ENCODE measurements at places on chromosomes 1 and 21. TPM values are rescaled to one million over a fixed set of nuclear protein-coding genes. Genes with fewer than 3 reads are reported as not detected.

GRCh38 chr1:48069662-48070395 lies 72.6 kb upstream of the TRABD2B start:
- DNase-seq: no peak

GRCh38 chr1:40315239-40315794 lies 1.8 kb downstream of the COL9A2 start:
- peak; percentile 56 for DNase-seq

DNA sequence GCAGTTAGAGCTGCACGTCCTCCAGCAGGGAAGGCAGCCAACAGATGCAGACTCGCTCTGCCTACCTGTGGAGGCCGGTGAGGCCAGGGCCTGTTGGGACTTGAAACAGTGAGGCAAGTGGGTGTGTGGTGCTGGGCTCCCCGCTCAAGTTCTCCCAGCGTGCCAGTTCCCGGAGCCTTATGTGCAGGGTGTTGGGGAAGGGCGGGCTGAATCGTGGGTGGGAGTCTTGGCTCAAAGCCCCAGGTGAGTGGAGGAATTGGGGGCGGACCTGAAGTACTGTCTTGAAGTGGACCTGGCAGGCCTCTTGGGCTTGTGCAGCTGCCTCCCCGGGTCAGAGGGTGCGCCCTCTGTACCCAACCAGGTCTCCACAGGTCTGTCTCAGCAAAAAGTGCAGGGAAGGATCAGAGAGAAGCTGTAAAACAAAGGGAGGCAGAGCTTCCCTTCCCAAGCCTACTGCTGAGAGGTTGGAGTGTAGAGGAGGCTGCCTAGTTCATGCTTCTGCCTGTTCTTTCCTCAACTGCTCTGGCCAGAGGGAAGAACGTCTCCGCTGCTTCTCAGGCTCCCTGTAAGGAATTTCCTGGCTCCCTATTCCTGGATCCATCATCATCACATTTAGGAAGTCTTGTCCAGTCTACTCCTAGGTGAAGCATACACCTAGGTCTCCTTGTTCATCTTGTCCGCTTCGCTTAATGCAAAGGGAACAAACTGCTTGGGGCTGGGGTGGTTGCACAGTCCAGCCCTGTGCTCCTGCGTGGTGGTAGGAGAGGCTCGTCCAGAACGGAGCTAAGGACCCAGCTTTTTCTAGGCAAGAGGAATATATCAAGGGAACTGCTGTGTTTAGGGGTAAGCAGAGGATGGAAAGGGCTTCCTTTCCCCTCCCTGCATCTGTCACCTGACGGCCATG lies 14.9 kb downstream of the UTP11 start:
- DNase-seq: peak; percentile 93

DNA sequence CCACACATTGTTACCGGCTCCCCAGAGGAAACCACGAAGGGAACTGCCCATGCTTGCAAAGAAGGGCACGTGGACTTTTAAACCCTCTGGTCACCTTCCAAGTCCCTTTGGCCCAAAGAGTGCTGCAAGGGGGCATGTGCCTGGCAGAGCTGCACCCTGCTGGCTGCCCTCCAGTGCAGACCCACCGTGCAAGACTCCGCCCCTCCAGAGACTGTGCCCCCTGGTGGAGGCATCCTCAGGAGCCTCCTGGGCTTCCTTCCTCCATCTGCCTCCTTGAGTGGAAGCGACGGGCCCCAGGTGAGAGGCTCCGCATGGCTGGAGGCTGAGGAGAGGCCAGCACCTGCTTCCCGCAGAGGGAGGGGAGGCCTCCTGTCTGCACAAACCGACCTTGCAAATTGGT lies 100.6 kb downstream of the CRYAA start:
- DNase-seq: no peak

DNA sequence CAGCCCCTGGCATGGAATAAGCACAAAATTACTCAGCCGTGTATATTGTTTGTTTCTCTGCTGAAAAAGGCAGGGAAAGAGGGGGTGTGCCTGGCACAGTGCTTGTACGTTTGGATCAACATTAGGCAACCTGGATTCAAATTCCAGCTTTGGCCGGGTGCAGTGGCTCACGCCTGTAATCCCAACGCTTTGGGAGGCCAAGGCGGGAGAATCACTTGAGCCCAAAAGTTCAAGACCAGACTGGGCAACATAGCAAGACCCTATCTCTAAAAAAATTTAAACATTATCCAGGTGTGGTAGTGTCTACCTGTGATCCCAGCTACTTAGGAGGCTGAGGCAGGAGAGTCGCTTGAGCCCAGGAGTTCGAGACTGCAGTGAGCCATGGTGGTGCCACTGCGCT lies 152.9 kb upstream of the TMEM51 start:
- DNase-seq: no peak

DNA sequence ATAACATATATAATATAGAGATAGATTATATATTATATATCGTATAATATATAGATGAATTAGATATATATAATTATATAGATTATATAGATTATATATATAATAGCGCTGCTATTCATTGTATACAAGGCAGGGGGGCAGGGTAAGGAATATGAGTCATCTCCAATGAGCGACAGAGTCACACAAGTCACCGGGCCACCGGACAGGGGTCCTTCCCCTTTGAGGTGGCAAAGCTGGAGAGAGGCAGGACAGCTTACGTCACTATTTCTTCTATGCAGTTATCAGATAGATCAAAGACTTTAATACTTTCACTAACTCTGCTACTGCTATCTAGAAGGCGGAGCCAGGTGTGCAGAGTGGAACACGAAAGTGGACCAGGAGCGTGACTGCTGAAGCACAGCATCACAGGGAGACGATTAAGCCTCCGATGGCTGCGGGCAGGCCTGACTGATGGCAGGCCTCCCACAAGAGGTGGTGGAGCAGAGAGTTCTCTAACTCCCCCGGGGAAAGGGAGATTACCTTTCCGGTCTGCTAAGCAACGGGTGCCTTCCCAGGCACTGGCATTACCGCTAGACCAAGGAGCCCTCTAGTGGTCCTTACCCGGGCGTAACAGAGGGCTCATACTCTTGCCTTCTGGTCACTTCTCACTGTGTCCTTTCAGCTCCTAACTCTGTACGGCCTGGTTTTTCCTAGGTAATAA lies 2154.7 kb downstream of the MRPL39 start:
- no peak for DNase-seq

GRCh38 chr21:38742580-38743260 lies 63.0 kb upstream of the ETS2 start:
- no peak for DNase-seq

GRCh38 chr21:33255404-33255803 lies 10.8 kb upstream of the IL10RB start:
- DNase-seq: no peak

DNA sequence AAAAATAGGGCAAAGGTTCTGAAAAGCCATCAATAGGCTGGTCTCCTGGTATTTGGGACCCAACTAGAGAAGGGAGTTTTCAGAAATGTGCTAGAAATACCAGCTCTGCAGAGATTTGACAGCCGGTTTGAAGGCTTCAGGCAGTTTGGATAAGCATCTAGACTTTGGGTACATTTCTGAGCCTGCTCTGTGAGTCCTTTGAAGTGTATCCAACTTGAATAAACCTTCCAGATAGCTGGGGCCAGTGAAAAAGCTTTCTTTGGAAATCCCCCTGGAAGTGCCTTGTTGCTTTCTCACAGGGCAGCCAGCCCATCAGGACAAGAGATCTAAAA lies 6.4 kb upstream of the PEF1 start:
- no peak for DNase-seq

- no peak for DNase-seq
Measured at GRCh38 chr1:239771550-239771949, 320.1 kb upstream of the FMN2 start.

DNA sequence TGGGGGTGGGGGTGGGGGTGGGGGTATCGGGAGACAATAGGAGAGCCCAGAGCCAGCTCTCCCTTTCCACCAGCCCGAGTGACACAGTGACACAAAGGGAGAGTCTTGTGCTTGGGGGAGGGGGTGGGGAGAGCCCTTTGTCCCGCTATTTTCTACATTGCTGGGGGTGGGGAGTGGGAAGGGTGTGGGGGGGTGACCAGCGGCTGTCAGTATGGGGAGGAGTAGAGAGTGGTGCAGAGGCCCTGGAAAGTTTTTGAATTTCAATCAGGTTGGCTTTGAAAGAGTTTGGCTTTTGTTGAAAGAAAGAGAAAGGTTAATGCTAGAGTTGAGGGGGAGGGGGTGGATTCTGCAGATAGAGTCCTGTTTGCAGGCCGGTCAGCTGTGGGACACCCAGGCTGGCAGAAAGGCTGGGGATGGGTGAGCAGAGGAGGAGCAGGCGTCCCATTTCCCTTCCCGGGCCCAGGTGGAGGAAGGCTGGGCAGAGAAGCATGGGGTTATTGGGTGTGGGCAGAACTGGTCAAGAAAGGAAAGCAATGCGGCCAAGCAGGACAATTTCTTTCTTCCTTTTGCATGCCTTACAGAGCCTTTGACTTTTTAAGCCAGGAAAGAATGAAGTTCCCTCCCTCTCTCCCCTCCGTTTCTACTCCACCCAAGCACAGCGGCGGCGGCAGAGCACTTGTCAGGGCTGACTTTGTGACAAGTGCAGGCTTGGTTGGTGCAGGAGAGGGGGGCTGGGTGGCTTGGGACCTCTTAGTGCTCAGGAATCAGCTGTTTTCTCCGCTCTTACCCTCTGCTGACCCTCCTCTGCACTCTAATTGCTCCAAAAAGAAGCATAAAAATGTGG lies 96.2 kb downstream of the RNF220 start:
- DNase-seq: no peak

DNA sequence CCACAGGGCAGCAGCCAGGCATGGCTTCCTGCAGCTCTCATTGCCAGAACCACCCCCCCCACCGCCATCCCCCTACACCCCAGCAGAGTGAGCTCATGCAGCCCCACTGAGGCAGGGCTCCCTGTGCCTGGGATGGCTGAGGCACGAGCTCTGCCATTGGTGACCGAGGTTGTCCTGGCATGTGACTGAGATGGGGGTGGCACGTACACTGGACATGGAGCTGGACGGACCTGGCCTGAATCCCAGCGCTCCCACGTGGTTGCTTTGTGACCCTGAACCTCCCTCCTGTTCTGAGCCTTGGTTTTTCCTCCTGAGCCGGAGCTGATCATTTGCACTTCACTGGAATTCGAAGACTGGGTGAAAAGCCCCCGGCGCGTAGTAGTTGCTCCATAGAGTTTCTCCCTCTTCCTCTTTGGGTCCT lies 28.3 kb downstream of the ALPL start:
- DNase-seq: no peak

GRCh38 chr1:201354151-201354900 lies 23.2 kb downstream of the TNNT2 start:
- no peak for DNase-seq

- no peak for DNase-seq
Measured at GRCh38 chr1:169110236-169110635, 3.7 kb downstream of the ATP1B1 start.

GRCh38 chr1:180793451-180793850 lies 119.2 kb upstream of the KIAA1614 start:
- no peak for DNase-seq

GRCh38 chr1:3471356-3472087 lies 17.1 kb downstream of the ARHGEF16 start:
- no peak for DNase-seq

DNA sequence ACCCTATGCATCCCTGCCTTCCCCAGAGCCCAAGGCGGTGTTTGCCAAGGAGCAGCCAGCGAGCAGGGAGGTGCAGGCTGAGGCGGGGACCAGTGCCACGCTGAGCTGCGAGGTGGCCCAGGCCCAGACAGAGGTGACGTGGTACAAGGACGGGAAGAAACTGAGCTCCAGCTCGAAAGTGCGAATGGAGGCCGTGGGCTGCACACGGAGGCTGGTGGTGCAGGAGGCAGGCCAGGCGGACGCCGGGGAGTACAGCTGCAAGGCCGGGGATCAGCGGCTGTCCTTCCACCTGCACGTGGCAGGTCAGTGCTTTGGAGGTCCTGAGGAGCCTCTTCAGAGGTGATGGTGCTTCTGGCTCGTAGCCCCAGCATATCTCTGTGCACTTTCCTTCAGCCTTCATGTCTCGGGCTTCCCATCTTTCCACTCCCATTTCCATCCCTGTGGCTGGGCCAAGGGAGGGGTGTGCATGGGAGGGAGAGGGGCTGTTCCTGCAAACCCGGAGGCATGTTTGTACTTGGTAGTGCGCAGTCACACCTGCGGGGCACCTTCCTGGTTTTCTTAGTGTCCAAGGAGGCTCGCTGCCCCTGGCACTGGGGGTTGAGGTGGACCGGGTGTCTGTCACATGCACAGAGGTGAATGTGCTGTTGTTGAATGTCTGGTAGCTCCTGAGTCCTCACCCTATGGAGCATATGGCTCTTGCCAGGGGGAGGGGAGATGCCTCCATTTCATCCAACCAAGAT lies 56.4 kb downstream of the OBSCN start:
- DNase-seq: no peak

GRCh38 chr1:17950728-17951127 lies 156.9 kb upstream of the IGSF21 start:
- no peak for DNase-seq

- DNase-seq: no peak
Measured at GRCh38 chr1:204150702-204151551, 917 bp downstream of the ETNK2 start.

DNA sequence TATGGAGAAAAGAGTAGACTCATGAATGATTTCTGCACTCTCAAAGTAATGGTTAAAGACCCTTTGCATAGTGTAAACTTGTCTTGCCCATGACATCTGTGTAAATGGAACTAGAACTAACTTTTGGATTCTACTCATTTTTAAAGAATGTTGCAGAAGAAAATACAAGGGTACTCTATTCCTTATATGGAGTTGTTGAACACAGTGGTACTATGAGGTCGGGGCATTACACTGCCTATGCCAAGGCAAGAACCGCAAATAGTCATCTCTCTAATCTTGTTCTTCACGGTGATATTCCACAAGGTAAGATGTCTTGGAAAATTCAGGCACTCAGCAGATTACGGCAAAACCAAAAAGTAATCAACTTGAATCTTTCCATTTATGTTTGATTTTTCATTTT lies 19.8 kb downstream of the CCT8 start:
- DNase-seq: no peak

DNA sequence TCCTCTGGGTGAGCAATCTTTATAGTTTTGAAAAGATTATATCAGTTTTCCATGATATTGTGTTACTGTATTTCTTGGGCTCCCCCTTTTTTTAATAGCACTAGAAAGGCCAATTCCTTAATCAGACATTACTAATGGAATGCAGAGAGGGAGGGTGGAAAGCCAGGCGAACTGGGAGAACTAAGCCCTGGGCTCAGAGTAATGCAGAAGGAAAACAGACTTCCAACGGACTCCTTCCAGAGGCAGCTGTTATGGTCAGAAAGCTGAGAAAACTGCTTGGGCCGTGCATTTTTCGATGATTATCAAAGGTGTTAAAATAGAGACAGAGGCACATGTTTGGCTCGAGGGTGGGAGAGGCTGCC lies 206.3 kb downstream of the FOXD2 start:
- DNase-seq: no peak

DNA sequence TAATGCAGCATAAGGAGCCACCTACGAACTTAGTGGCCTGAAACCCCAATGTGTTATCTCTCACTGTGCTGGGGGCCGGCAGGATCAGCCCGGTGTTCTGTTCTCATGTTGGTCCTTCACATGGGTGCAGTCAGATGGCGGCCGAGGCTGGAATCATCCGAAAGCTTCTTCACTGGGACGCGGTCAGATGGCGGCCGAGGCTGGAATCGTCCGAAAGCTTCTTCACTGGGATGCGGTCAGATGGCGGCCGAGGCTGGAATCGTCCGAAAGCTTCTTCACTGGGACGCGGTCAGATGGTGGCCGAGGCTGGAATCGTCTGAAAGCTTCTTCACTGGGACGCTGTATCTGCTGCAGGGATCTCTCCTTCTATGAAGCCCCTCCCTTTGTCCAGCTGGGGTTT lies 12.6 kb upstream of the PCBP3 start:
- no peak for DNase-seq

SLAMF9 gene
- total RNA-seq: 0.44 TPM

KCNT2 gene
- not detected for total RNA-seq

KRTAP20-2 gene
- not detected for total RNA-seq

PLA2G2A gene
- not detected for total RNA-seq

CD52 gene
- not detected for total RNA-seq

PRDM15 gene
- 5.3 TPM for total RNA-seq

ACOT11 gene
- 2.7 TPM for total RNA-seq

OR2T33 gene
- not detected for total RNA-seq

TNFSF4 gene
- 0.75 TPM for total RNA-seq

Data from foreskin keratinocyte (primary cell).